Right forelimb (tissue), 1 donor: ENCODE measurements at places on chromosomes 12 and 14.

GRCh38 chr12:31585271-31585670, 5.7 kb downstream of the DENND5B start:
- no peak for DNase-seq

GRCh38 chr14:90717916-90718315, 98.3 kb downstream of the TTC7B start:
- no peak for DNase-seq

DNA sequence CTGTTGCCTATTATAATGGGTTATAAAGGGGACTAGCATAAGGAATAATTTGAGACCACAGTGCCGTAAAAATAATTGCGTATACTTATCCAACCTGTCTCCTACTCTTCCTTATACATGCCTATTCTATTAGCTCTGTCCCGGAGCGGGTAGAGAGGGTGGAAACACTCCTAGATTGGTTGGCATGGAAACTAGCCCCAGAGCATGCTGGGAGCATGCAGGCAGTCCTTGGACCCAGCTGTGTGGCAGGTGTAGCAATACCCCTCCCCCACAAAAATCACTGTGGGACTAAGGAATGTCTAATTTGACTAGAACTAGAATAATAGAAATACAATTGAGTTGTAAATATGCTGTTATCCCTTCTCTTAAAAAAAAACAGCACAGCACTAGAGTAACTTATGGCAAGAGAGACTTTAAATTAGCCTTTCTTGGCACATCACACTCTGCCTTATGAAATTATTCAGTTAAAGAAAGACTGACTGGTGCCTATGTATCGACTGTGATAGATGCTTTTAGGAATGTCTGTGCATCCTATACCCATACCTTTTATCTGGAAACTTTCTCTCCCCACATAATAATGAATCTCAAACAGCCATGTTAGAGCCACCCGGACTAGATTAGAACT, 244.0 kb upstream of the DAAM1 start:
- no peak for DNase-seq

GRCh38 chr14:75748336-75748735, 87.3 kb downstream of the TTLL5 start:
- DNase-seq = no peak

- no peak for DNase-seq
Measured at GRCh38 chr12:57164966-57165625, 17.7 kb upstream of the LRP1-AS start.

GRCh38 chr12:89352242-89352491, 134 bp downstream of the DUSP6 start:
- DNase-seq = no peak

GRCh38 chr12:55932551-55932910, 1.6 kb downstream of the DGKA start:
- no peak for DNase-seq

GRCh38 chr12:43308776-43309175, 243.2 kb downstream of the ADAMTS20 start:
- no peak for DNase-seq

- no peak for DNase-seq
Measured at GRCh38 chr12:14772946-14773345, 30.3 kb downstream of the WBP11 start.

GRCh38 chr12:48125985-48126384, 6.8 kb downstream of the PFKM start:
- no peak for DNase-seq

- DNase-seq = no peak
Measured at GRCh38 chr14:95183082-95183481, 25.8 kb upstream of the DICER1 start.

- no peak for DNase-seq
Measured at GRCh38 chr12:100624571-100624970, 51.1 kb downstream of the GAS2L3 start.

GRCh38 chr12:2494486-2495192, 300.1 kb upstream of the FKBP4 start:
- DNase-seq = peak; percentile 44

DNA sequence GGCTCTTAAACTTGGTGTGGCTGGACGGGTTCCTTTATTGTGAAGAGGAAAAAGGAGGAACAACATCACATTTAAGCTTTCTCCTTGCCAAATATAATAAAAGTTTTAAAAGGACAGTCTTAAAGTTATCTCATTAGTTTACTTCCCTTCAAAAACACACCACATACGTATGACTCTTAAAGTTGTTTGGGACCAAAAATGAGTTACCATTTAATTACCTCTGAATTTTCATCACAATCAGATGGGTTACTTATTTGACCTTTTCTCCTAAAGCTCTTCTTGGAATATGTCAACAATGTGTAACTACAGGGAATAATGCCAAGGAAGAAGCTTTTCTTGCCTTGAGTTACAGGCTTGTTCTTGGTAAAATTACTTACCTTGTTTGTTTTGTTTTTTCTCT, 16.4 kb downstream of the RAB21 start:
- no peak for DNase-seq

GRCh38 chr12:19248929-19249602, 119.5 kb downstream of the PLEKHA5 start:
- DNase-seq = no peak

DNA sequence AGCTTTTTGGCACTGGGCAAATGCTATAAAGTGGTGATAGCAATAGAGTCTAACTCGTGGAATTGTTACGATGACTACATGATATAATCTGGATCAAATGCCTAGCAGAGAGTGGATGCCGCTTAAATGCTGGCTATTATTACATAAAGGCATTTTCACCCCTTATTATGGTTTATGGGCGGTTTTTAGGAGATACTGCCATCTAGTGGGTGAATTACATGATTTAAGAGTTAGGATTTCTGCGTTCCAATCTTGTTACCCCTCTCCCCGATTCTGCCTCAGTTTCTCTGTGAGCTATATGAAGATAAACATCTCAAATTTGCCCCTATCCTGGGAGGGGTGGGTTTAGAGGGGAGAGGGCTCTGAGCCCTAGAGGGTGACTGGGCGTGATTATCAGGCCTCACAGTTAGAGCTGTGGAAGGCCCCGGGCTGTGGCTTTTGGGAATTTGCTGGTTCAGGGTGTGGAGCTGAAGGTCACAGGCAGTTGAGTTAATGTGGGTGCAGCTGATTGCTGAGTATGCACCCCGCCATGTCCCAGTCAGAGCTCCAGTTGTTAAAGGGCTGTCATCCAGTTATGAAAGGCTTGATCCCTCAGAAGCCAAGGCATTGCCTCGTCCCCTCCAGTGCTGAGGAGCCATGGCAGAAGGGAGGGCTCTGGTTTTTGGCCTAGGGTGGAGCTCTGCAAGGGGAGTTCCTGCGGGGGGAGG, 14.4 kb downstream of the CLSTN3 start:
- no peak for DNase-seq

DNA sequence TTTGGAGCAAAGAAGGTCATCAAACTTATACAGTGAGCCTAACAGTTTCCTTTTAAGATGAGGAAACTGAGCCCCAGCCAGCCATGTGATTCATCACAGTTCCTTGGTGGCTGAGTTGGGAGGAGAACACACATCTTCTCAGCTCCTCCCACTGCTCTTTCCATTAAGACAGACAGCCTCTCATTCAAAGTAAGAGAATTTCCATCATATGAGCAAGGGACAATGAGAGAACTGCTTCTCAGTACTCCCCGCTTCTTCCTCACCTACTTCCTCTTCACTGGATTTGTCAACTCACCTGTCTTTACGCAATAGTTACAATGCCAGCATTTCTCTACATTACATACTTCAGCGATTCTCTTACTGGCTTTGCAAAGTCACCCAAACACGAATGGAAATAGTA, 2.2 kb downstream of the IFNG start:
- DNase-seq = no peak

GRCh38 chr12:78240827-78241226, 410.1 kb downstream of the NAV3 start:
- no peak for DNase-seq

DNA sequence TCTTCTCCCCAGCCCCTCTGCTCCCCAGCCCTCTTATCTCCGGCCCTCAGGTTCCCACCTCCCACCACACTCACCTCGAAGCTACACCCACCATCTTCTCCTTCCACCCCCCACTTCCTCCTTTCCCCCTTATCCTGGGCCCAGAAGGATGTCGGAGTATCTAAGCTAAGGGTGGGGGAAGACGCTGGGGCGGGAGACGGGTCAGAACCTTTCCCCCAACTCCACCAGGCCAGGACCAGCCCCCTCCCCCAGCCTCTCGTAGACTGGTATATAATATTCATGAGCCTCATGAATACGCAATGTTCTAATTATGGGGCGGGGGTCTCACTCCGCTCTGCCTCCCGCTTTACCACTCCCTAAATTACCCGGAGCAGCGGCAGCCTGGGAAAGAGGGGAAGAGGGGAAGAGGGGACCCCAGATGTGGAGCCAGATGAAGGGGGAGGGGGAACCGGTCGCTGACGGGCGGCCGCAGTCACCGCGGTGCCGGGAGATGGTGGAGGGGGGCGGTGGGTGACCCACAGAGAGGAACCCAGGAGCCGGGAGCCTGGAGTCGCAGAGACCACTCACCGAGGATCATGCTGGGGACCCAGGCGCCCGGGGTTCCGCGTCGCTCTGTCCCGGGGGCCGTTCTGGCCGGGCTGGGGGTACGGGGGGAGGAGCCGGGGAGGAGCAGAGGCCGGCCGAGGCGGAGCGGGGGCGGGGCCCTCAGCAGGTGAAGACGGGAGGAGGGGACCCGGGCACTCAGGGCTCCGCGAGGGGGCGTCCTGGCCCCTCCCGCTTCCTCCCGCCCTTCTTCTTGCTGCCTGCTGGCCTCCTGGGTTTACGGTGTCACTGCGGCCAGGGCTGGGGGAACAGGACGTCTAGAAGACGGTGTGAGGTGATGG, 6.4 kb upstream of the ZNF385A start:
- no peak for DNase-seq

DNA sequence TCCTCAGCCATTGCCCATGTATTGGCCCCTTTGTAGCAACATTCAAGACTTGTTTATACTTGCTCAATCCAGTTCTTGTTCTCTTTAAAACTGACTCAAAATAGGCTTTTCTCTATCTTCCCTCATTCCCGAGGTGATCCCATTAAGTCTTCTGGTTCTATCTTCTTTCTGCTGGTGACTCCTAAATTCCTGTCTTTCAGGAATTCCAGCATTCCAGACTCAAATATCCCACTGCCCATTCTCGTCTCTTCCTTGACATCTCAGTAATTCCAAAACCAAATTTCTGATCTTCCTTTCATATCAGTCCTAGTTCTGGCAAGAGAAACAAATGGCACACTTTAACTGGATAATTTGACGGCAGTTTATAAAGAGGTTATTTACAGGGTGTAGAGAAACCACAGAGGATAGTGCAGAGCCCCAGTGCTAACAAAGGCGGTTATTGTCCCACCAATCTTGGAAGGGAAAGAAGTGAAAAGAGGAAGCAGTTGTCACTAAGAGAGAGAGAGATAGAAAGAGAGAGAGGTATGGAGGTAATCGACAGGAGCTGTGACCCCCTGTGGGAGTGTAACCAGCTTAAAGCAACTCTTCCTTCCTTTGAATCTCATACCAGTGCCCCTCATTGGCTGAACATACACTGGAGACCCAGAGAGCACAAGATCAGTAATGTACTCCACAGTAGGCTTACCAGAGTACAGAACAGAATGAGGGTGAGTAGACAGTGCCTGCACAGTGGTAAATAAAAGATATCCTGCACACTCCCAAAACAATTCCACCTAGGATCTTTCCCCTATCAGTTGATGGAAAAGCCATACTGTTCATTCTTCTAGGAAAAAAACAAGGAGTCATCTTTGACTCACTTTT, 177.6 kb upstream of the LMNTD1 start:
- DNase-seq = no peak

GRCh38 chr12:45477526-45477925, 252.0 kb upstream of the ARID2 start:
- DNase-seq = no peak

GRCh38 chr14:39957290-39957689, 525.1 kb upstream of the FBXO33 start:
- DNase-seq = no peak

DNA sequence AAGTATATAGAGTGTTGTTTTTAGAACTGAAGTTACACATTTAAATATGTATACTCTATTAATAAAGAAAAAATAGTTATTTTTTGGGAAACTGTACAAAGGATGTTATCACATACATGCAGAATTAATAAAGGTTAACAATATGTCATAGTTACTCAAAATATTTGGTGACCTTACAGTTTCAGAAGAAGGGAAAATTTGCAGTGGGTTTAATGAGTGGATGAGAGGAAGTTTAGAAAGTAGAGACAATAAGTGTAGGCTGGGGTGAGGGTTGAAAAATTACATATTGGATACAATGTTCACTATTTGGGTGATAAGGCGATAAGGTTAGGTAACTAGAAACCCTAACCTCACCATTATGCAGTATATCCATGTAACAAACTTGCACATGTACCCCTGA, 13.5 kb downstream of the WNK1 start:
- no peak for DNase-seq

DNA sequence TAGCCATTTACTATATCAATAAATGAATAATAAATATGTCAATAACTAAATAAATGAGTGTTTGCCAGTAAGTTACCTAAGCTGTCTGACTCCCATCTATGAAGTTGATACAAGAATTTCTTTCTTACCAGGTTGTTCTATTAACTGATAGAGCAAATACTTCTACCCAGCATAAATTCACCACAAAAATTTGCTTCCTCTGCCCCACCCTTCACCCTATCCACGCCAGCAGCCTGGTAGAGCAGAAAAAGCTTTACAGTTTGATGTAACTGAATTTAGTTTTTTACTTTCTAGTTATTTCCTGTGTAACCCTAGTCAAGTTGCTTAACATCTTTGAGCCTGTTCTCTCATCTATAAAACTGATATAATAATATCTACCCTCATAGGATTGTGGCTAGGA, 94.9 kb upstream of the SLC16A7 start:
- DNase-seq = no peak

GRCh38 chr12:62530596-62530995, 64.0 kb downstream of the MON2 start:
- no peak for DNase-seq

- no peak for DNase-seq
Measured at GRCh38 chr14:81432219-81432661, 32.1 kb upstream of the STON2 start.

- DNase-seq = no peak
Measured at GRCh38 chr12:4287325-4288211, 14.0 kb downstream of the CCND2 start.

DNA sequence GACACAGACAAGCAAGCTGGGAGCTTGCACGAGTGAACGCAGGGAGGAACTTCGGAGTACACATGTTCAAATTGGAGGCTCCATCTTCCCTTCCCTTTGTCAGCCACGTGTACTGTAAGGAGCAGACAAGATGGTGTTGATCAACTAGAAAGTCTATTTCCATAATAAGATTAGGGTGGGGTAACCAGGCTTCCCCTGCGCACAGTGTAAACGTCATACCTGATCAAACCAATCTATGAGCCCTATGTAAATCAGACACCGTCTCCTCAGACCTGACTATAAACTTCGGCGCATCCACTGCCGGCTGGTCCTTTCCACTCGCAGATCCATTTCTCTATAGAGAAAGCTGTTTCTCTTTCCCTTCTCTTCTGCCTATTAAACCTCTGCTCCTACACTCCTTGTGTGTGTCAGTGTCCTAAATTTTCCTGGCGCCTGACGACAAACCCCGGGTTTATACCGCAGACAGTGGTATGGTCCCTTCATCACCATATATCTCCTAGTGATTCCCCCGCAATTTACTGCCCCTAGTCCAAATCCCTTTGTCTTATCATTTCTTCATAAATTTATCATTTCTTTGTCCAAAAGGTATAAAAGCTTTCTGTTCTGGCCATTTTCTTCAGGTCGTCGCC, 7.5 kb upstream of the ETFBKMT start:
- DNase-seq = no peak

- DNase-seq = no peak
Measured at GRCh38 chr14:81178063-81178462, 42.7 kb downstream of the GTF2A1 start.
